ENCODE measurements at places on chromosomes 1 and 21.
A peak's percentile ranks its signal among the peaks of the same experiment; 100 is the strongest.

- DNase-seq: no peak
Observed at GRCh38 chr1:228992907-228993535, 257.7 kb downstream of the RHOU start.

DNA sequence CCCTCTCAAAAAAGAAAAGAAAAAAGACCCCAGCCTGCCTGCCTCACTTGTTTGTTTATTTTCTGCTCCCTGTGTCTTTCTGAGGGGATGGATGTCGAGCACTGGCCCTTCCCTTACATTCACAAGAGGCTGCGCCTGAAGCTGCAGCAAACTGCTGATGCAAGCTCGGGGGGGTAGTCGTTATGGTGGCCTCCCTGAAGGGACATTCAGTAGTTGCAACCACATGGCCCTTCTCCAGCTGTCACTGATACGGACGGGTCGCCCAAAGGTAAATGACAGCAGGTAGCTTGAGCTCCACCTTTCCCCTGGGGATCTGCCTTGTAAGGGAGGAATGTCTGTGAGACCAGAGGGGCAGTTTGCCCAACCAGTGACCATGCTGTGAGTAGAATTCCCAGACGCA lies 17.7 kb downstream of the PLEKHM2 start:
- DNase-seq: no peak

DNA sequence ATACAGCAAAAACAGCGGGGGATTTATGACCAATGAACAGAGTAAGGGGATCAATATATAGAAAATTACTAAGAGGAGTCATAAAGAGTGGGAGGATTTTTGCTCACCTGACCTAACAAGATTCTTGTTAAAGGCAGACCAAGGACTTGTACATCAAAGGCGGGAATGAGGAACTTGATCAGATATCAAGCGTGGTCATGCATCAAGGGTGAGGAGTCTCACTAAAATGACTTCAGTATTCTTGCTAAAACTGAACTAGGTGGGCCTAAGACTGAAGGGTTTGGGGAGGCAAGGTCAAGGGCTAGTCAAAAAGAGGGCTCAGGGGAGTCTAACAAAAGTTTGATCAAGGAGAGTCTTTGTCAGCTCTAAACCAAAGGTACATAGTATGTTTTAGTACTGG lies 2.1 kb downstream of the MOV10 start:
- no peak for DNase-seq

GRCh38 chr1:45018599-45019230 lies 6.7 kb downstream of the UROD start:
- peak; percentile 58 for DNase-seq

GRCh38 chr1:209030454-209031167 lies 552.9 kb upstream of the CAMK1G start:
- DNase-seq: no peak

GRCh38 chr1:107557095-107557494 lies 407.9 kb downstream of the VAV3 start:
- no peak for DNase-seq

DNA sequence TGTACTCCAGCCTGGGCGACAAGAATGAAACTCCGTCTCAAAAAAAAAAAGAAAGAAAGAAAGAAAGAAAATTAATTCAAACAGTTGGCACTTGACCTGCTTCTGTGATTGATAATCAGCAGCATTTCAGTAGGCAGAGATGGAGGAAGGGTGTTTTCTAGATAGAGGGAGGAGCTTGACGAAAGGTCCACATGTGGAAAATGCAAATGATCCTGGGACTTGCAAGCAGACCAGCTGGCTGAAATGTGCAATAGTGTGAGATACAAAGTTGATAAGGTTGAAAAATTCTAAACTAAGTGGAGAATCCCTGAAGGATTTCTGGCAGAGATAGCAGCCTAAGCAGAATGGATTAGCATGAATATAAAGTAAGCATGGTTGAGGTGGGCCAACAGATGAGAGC lies 4.2 kb downstream of the ELAPOR1 start:
- DNase-seq: no peak

Data from neuronal stem cell (in vitro differentiated cells).